ENCODE measurements at places on chromosomes 6 and 20.

DNA sequence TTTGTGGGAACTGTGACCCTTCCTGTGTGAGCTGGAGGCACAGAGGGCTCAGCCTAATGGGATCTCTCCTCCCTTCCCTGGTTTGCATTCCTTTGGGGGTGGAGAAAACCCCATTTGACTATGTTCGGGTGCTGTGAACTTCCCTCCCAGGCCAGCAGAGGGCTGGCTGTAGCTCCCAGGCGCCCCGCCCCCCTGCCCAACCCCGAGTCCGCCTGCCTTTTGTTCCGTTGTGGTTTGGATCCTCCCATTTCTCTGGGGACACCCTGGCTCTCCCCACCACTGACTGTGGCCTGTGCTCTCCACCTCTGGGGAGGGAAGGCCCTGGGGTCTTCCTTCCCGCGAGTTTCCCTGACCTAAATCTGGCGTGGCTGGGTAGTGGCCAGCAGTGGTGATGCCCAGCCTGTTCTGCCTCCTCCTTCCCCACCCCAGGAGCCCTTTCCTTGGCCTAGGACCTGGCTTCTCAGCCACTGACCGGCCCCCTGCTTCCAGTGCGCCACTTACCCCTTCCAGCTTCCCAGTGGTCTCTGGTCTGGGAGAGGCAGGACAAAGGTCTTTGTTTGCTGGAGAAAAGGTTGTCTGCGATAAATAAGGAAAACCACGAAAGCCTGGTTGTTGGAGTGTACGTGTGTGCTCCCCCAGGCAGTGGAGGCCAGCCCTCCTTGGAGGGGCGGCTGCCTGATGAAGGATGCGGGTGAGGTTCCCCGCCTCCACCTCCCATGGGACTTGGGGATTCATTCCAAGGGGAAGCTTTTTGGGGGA is 4.9 kb downstream of the VEGFA start:
- peak; percentile 12 for DNase-seq

DNA sequence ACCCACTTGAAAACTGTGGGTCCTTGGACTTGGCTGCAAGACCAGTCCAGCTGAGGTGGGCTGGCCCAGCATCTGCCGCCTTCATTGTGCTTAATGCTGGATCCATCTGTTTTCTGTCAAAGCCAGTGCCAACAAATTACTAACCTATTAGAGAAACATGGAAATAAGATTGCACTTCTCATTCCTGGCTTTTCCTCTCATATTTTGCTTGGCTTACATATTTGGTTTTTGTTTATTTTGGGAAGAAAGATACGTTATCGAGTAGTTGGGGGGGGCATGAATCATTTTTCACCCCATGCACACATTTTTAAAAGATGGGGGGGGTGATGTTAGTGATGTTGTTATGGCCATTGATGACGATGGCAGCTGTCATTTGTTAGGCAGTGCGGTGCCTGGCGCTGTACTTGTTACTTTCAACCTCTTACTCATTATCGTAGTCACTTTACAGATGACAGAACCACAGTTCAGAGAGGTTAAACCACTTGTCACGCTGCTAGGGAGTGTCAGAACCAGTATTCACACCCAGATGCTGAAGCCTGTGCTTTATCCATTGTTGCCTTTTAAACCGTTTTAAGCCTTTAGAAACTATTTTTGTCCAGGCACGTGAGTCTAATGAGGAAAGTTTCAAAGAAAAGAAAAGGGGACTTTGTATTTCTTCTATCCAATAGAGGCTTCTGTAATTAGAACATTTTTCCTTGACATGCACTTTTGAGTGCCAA is 180.0 kb downstream of the TMEM242 start:
- no peak for DNase-seq

GRCh38 chr6:811831-812230 is 118.9 kb upstream of the EXOC2 start:
- no peak for DNase-seq

- no peak for DNase-seq
These were observed 55.9 kb downstream of the CD164 start for GRCh38 chr6:109326351-109326750.

DNA sequence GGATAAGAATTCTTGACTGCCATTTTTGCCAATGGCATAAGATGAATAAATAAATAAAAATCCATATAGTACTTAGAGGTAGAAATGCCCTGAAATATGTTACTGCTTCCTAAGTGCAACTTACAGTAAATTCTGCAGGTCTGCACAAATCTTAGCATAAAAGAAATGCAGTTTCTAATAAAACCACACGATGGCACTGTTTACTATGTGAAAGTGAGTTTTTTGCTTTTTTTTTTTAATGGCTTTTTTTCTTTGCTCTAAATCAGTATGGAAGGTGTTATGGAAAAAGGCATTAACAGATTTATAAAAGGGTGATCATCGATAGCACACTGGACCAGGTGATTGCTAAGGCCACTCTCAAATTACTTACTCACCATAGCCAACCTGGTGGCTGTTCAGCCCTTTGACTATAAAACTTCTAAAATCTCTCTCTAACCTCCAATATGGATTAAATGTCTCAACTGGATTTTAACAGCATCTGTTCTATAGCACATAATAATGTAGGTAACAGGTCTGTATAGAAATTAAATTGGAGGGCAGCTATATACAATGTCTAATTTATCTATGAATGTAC is 45.8 kb downstream of the AHI1 start:
- no peak for DNase-seq
